ENCODE measurements at places on chromosomes 7 and 10.

- DNase-seq = no peak
Measured at GRCh38 chr7:37061849-37062559, 337.7 kb upstream of the AOAH start.

- no peak for DNase-seq
Measured at GRCh38 chr7:92567460-92567859, 22.7 kb downstream of the FAM133B start.

DNA sequence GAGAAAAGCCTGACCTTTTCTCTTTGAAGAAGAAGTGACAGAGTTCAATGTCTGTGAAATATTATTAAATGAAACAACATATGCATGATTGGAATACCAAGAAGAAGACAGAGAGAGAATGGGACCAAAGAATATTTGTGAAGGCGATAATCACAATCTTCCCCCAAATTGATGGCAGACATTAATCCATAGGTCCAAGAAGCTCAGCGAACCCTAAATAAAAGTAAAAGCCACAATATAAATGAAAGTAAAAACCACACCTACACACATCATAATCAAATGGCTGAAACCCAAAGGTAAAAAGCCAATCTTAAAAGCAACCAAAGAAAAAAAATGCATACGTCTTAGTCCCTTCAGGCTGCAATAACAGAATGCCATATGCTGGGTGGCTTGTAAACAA, 84.0 kb downstream of the ODAD2 start:
- no peak for DNase-seq

DNA sequence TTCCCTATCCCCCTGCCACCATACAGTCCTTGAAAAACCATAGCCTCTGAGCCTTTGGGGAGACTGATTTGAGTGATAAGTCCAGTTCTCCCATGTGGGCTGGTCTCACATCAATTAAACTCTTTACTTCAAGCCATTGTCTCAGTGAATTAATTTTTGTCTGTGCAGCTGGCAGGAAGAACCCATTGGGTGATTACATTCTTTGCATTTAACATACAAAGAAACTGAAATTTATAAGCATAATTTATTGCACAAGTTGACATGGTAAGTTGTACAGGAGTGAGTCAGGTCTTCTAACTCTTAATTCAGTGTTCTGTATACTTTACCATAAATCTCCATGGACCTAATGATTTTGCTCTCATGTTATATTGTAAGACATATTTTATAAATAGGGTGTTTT, 1613.0 kb upstream of the LRRTM3 start:
- DNase-seq = no peak

GRCh38 chr10:6141296-6142151, 52.7 kb downstream of the RBM17 start:
- DNase-seq = no peak

GRCh38 chr7:47591655-47592572, 10.0 kb upstream of the TNS3 start:
- no peak for DNase-seq

- DNase-seq = no peak
Measured at GRCh38 chr7:148697256-148698006, 1.3 kb upstream of the CUL1 start.

- DNase-seq = peak; percentile 55
Measured at GRCh38 chr10:91051829-91052228, 130.9 kb upstream of the ANKRD1 start.

GRCh38 chr7:76359111-76359977, 553 bp upstream of the YWHAG start:
- DNase-seq = peak; percentile 98

DNA sequence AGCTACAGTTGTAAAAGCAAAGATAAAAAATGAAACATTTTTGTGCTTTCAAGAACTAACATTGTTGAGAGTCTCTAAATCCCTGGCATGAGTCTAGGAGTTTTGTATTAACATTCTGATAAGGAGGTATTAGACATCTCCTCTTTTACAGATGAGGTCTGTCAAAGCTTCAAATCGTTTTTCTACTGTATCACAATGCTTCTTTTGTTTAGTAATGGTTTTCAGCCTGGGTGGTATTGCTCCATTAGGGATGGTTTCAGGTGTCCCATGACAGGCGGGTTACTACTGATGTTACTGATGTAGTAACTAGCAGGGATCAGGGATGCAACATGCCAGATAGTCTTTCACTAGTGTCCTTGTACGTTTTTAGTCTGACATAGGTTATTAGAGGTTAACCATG, 27.4 kb downstream of the STAM start:
- DNase-seq = no peak

DNA sequence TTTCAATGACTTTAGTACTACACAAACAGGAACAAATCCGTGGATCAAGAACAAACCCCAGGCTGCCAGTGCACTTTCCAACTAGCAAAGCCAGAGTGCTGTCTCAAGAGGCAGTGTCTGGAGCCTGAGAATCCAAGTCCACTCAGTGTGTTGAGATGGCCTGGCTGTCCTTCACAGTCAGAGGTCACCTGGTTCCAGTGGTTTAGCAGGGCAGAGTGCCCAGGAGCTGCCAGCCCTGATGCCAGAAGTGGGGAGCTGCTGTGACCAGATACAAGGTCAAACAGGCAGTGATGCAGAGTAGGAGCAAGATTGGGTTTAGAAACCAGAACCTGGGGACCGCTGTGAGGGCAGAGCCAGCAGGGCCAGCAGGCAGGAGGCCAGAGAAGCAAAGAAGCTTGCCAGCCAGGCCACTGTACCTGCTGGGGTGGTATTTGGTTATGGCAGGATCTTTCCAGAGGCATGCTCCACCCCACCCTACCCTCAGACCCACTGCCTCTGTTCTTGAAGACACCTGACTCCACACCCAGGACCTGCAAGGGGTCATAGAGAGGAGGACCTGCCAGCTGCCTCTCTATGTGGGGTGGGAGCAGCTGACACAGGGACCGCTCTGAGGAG, 35.6 kb upstream of the C10orf90 start:
- DNase-seq = no peak

DNA sequence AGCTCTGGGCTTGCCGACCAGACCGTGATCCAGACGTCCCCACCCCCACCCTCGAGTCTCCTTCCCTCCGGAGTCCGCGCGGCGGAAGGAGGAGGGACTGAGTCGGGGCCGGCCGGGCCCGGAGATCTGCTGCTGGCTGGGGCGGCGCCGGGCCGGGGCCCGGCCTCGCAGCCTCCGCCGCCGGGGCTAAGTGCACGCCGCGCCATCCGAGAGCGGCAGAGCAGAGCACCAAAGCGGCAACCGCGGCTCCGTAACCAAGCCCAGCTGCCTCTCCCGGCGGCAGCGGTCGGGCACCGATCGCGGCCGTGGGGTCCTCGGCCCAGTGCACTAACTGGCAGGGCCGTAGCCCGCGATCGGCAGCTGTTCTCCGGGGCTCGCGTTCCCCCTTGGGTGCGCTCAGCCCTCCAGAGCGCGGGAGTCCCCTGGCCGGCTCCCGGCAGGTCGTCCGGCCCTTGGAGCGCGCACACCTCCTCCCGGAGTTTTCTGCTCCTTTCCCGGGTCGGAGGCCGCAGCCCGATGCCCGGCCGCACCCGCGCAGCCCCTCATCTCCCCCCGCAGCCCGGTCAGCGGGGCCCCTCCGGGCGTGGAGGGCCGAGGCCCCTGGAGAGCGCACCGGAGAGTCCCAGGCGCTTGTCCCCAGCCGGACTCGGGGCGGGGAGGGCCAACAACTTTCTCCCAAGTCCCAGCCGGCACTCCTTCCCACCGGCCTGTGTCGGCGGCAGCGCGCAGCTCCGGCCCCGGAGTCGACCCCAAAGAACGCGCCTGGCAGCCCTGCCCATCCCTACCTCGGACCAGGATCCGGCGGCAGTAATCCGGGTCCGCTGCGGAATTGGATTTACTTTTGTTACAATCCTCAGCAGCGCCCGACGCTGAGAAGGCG, 799 bp downstream of the VAX1 start:
- DNase-seq = no peak

- no peak for DNase-seq
Measured at GRCh38 chr10:83929399-83929798, 209.9 kb upstream of the GHITM start.

DNA sequence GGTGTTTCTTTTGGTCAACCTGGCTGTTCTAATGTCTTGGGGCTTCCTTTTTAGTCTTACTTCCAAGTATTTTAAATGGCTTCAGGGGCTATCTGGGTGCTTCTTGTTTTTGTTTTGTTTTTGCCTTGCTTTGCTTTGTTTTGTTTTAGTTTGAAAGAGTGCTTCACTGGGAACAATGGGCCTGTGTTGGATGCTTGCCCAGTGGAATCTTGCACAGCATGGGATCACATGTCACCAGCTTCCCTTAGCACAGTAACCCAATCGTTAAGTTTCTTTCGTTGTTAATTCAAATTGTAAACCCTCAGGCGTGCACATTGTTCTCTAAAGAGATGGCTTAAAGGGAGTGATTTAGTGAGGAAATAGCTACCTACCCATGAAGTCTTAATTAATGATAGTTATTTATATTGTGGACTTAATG, 8.9 kb downstream of the COL17A1 start:
- DNase-seq = no peak

- DNase-seq = no peak
Measured at GRCh38 chr10:17316488-17317170, 88.6 kb downstream of the VIM start.

GRCh38 chr10:71770789-71771188, 2.5 kb downstream of the VSIR start:
- no peak for DNase-seq

- DNase-seq = no peak
Measured at GRCh38 chr10:70858759-70859158, 29.6 kb downstream of the PCBD1 start.

GRCh38 chr7:98281757-98282606, 496 bp downstream of the BRI3 start:
- no peak for DNase-seq

GRCh38 chr7:30927040-30927439, 15.4 kb downstream of the AQP1 start:
- DNase-seq = no peak

DNA sequence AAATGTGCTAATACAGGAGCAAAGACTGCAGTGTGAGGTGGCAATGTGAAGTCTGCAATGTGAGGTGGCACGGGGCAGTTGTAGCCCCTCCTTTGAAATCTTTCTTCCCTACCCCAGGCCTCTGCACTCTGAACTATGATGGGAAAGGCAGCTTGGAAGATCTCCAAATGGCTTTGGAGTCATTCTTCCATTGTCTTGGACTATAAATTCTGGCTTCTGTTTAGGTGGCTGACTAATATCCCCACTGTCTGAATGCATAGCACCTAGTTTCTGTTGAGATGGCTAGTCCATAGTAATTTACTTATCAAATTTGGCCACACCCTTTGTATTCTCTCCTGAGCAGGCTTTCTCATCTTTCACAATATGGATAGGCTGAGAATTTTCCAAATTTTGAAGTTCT, 175.0 kb downstream of the CFTR start:
- DNase-seq = no peak

DNA sequence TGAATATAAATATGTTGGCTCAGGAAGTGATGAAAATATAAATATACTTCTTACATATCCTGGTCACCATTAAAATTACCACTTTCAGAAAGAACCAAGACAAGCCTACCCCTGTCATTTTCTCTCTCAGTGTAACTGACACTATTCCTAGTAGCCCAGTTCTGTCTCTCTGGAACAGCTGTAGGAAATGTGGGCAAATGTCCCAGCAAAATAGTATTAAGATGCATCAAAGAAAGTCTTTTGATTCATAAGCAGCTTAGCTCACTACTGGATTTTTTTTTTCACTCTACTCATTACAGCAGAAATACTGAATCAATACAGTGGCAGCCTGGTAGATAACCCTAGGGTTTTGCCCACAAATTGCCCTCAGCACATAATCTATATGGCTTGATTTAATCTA, 290.9 kb downstream of the DNAJB9 start:
- DNase-seq = no peak

GRCh38 chr7:159023746-159024145, 120.9 kb downstream of the VIPR2 start:
- no peak for DNase-seq

GRCh38 chr10:103967448-103968071, 620 bp downstream of the SLK start:
- DNase-seq = no peak

DNA sequence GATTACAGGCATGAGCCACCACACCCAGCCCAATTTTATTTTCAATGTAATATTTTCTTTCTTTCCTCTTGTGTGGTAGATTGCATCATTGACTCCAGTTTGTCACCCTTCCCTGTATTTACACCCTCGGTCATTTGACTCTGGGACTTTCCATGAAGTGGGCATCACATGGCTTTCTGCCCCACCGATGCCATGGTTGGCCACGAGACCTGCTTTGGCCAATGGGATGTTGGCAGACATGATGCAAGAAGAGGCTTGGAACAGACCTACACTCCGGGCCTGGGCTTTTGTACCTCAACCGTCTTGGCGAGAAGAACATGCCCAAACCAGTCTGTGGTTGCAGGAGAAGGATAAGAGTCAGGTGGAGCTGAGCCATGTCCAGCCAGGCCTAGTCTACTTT, 38.8 kb upstream of the CACUL1 start:
- DNase-seq = no peak

GRCh38 chr10:87095236-87095945, 385 bp downstream of the SHLD2 start:
- DNase-seq = no peak

GRCh38 chr10:129028451-129028850, 438.6 kb upstream of the MGMT start:
- no peak for DNase-seq

DNA sequence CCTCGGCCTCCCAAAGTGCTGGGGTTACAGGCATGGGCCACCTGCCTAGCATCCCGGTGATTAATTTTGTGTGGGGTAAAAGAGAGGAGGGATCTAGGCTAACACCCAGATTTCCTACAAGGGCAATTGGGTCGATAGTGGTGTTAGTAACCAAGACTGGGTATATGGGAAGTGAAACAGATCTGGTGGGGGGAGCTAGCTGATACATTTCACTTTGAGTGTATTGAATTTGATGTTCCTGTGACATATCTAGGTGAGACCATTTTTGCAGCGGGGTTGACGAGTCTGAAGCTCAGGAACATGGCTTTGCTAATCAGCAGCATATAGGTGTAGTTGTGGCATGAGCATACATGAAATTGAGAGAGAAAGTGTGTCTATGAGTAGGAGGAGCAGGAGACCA, 12.0 kb downstream of the CLCN1 start:
- no peak for DNase-seq

DNA sequence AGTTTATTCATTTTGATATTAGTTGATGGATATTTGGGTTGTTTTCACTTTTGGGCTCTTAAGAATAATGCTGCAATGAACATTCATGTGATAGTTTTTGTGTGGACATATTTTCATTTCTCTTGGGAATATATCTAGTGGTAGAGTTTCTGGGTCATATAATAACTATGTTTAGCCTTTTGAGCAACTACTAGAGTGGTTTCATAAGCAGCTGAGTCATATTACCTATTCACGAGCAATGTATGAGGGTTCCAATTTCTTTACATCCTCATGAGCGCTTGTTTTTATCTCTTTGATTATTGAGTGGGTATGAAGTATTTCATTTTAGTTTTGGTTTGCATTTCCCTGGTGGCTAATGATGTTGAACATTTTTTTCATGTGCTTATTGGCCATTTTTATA, 182.6 kb downstream of the PON1 start:
- no peak for DNase-seq
